Naive thymus-derived CD4-positive, alpha-beta T cell (primary cell): ENCODE measurements at places on chromosomes 7 and 10.

- no peak for DNase-seq
Observed at GRCh38 chr7:131057794-131058070, 269.9 kb upstream of the MKLN1 start.

DNA sequence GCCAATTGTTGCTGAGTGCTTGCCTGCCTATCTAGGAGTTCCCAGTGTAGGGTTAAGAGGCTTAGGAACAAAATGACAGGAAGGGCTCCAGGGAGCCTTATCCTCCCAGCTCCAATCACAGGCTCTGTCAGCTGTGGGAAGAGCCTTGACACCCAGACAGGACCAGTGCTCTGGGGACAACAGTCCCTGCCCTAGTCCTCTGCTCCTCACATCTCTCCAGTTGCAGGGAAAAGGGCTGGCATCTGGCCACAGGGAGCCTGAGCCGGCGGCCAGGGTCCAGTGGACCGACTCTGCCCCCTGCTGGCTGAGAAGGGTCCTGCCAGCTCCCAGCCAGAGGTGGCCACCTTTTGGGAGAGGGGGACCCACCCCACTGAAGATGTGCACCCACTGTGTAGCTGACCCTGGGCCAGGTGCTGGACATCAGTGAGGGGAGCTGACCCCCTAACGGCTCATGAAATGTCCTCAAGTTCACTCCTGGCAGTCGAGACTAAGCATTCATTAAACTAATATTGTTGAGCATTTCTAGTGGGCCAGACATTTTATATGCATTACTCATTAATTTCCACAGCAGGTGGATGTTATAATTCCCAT is 17.6 kb downstream of the DNAJB12 start:
- DNase-seq = peak; percentile 77

DNA sequence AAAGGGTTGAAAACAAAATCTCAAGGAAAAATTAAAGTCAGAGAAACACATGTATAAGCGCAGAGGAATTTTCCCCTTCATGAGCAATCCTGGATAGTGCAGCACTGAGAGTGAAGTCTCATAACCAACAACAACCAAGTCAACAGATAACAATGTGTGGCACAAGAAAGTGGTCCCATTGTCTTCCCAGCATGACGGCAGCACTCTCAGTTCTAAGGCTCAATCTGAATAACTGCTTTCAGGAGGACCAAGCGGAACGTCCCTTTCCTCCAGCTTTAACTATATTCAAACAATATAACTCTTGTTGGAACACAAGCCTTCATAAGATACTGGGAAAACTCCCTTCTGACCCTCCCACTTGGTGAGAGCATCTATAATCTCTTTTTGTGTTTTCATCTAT is 137.9 kb downstream of the RAPGEF5 start:
- DNase-seq = no peak

- no peak for DNase-seq
Observed at GRCh38 chr7:74284781-74285259, 4.4 kb upstream of the CLIP2 start.

DNA sequence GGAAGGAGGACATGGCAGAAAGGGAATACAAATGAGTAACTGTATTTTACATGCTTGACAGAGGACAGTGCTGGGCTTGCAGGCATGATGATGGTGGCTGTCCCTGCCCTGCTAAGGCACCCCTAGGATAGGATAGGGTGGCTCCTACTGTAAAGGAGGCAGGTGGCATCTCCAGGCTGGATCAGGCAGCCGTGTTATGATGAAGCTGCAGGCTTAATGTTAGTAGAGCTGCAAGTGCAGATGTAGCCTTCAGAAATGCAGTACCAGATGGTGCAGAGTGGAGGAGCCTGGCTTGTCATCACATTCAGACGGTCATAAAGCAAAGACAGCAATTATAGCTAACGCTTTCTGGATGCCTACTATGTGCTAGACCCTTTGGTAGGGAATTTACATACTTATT is 287.9 kb upstream of the PODXL start:
- no peak for DNase-seq

DNA sequence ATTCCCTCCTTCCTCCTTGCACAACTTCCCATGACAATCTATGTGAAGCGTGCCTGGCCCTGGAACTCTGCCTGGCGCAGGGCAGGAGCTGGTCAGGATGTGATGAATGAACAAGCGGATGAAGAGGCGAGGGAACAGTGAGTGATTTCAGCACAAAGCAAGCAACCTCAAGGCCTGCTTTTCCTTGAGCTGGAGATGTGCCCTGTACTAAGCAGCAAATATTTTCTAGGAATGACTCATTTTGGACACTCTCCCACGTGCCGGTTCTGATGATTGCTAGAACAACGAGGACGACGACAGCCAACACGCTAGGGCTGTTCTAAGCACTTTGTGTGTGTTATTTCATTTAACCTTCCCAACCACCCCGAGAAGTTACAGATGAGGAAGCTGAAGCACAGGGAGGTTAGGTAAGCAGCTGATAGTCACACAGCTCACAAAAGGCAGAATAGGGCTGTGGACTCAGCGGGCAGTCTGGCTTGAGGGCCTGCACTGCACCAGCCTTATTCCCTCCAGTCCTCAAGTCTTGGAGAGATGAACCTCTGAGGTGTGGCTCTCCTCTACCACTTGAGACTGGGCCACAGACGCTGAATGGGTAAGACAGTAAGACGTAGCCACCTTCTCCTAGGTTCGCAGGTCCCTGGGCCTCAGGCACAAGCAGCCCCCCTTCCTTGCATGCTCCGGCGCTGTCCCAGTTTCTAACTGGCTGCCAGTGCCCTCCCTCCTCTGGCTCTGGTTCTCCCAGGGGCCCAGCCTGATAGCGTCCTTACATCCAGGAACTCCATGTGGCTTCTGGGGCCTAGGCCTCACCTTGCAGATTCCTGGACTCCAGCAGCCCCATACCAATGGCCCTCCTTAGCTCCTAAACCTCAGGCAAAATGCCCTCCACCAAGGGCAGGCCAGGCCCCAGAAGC is 59.0 kb downstream of the YKT6 start:
- no peak for DNase-seq
